ENCODE measurements at places on chromosomes 7 and 10.

DNA sequence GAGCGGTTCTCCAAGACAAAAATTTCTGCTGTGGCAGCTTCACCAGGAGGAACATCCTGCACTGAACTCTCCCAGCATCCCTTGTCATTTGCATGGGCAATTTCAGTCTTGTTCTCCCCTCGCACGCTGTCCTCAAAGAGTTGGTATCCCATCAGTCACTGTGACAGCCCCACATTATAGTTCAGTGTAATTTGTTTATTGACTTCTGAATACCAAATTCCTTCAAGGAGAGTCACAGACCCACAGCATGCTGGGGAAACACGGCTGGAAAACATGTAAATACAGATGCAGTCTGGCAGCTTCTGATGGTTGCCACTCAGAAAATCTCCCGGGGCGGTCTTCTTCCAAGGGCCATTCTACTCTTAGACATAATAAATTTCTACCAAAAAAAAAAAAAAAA is 151.0 kb upstream of the NEBL start:
- DNase-seq: no peak

DNA sequence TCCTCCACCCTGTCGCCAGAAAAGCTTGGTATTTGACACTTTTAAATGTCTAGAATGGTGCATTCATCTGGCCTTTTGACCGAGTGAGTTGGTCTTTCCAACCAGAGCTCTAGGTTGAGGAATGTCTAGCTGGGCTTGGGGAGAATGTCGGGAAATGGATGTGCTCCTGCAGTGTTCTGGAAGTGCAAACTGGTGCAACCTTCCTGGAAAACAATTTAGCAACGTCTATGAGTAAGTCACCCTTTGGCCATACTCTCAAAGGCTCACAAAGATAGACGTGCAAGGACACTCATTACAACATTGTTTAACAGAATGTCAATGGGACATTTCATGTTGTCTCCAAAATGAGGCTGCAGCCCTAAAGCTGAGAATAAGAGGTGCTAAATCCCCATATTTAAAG is 12.2 kb upstream of the NMT2 start:
- DNase-seq: no peak

DNA sequence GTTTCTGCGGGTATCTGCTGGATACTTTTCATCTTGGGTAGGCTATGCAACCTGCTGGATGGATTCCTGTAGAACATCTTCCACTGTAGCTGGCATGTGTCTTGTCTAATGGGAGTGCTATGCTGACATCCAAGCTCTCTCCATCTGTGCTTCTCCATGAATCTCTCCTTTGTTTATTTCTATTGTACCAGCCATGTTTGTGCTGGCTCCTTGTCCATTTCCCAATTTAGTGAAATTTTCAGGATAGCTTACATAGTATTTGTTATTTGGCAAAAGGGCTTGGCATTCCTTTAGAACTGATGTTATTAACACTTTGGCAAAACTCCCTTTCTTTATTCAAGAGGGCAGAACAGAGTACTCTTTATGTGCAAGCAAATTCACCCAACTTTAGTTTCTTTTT is 198.0 kb downstream of the CSTF2T start:
- no peak for DNase-seq

GRCh38 chr10:52115823-52116222 is 198.3 kb upstream of the DKK1 start:
- DNase-seq: no peak

GRCh38 chr7:24024276-24025068 is 259.5 kb upstream of the NPY start:
- no peak for DNase-seq

- DNase-seq: no peak
These were observed 21.6 kb upstream of the PSMG3 start for GRCh38 chr7:1591396-1591795.

DNA sequence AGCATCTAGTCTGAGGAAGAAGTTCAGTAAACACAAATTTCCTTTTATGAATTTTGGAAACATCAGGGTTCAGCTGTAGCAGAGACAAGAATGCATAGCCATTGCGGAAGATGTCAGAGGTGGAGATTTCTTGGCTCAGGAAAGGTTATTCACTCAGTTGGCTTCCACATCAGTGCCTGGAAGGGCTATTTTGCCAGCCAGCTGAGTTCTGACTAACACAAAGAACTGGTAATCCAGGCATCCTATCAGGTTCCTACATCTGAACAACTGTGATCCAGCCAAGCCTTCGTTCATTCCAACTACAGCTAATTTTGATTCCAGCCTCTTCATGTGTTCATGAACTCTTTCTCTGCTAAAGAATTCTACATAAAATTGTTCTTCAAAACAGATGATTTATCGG is 965.6 kb downstream of the XPNPEP1 start:
- no peak for DNase-seq

Data from ovary (tissue), 10 donors.